ENCODE measurements at places on chromosomes 3 and 15. TPM values are rescaled to one million over a fixed set of nuclear protein-coding genes. Genes with fewer than 3 reads are reported as not detected.

DNA sequence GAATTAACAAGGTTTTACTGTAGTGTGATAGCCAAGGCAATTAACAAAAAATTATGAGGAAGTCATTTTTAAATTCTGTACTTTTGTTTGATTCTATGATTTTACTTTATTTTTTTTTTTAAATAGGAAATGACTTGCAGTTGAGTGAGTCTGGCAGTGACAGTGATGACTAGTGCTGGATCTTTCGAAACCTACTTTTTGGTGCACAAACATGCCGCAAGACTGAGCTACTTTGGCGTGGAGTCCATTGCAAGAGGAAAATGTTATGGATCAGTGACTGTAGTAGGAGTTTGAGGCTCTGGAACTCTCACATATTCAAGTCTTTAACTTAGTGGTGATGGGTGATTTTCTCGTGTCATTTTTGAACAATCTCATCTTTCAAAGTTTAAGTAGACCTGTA lies 11.6 kb downstream of the EAF1 start:
- DNase-seq: no peak

GRCh38 chr15:70186152-70186551 lies 88.4 kb upstream of the TLE3 start:
- DNase-seq: no peak

DNA sequence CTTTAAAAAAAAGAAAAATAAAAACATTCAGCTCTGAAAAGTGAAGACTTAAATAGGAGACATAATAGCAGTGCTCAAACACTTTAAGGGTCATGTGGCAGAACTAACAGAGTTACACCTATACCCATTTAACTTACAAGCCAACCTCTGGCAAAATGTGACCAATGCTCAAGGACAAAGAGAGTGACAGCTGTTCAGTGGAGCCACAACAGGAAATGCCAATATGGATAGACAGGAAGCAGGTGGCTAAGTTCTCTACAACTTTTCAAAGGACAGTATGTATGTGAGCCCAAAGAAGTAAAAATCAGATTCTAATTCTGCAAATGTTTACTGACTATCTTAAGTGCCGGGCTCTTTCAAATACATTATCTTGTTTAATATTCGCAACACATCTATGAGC lies 3.4 kb downstream of the TMCC1 start:
- DNase-seq: no peak

DNA sequence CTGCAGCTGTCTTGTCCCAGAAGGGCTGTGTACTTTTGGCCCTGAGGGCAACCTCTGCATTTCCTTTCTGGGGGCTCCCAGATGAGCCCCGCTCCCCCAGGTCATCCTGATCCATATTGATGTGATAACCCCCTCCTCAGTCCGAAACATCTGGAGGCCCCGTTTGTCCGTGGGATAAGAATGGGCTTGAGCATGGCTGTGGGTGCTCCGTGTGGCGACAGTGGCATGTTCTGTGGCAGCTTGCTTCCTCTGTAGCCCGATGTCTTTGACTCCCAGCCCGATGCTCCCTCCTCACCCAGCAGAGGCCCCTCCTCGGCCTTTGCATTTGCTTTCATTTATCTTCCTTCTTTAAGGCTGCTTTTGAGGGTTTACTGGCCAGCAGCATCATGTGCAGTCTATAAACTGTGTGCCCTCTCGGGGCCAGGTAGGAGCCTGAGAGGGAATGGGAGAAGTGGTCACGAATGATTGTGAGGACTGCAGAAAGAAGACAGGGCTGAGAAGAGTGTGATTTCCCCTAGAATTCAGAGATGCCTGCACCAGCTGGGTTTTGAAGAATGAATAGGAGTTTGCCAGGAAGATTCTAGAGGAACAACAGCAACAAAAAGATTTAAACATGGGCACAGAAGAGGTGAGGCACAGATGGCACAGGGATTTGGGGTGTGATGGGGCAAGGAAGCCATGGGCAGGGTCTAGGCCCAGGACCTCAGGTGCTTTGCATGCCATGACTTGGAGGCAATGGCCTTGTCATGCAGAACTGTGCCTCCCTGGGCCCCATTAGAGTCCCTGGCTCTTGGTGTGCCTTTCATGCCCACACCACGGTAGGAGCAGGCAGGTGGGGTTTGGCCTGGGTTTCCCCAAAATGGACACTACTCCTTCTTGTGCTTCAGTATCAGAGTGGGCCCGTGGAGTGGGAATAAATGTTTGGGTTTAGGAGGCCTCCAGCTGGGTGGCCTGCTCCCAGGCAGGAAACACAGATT lies 34.2 kb downstream of the APBA2 start:
- no peak for DNase-seq

- no peak for DNase-seq
Observed at GRCh38 chr3:160448845-160449635, 546 bp downstream of the TRIM59 start.

DNA sequence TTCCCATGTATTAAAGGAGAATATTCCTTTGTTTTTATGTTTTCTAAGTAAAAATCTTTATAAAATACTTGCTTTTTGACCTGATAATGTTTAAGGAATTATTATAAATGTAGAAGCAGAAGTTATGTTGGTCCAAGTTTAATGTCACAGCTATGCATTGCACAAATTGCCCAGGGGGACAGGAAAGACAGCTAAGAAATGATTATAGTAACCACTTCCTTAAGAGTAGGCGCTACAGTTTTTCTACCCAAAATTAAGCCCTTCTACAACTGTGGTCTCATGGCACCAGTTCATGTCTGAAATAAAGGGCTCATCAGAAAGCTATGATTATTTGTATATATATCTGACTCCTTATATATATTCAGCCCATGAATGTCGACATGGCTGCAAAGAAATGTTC lies 176.4 kb downstream of the GBE1 start:
- DNase-seq: no peak

DNA sequence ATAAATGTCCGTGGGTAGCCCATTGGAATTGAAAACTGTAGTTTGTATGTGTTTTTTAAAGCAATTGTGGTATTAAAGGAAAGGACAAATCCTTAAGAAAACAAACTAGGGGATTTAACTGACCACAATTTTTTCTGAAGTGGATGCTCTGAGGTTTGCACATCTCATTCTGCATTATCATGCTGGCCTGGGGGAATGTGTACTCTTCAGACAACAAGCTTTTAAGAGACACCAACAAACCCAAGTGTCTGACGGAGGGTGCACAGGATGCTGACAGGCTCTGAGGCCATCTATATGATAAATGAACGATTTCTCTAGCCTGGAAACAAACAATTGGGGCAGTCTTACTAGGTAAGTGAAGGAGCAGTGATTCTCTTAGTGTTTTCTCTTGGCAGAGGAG lies 9.1 kb downstream of the LINS1 start:
- no peak for DNase-seq

DNA sequence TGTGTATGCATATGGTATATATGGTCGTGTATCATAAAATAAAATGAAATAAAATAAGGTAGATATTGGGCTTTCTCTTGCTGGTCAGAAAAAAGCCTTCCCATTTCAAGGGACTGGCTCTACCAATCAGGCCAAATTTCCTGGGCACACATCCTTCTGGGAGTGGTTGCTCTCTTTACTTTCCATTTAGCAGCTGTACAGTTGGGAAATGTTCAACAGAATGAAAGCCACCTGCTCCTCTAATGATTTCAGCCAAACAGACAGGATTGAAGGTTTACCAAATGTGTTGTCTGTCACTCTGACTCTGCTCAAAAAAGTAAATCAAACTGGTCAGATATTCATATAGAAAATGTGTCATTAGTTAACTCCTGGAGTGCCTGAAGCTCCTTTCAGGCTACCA lies 380.4 kb downstream of the ROBO2 start:
- no peak for DNase-seq

DNA sequence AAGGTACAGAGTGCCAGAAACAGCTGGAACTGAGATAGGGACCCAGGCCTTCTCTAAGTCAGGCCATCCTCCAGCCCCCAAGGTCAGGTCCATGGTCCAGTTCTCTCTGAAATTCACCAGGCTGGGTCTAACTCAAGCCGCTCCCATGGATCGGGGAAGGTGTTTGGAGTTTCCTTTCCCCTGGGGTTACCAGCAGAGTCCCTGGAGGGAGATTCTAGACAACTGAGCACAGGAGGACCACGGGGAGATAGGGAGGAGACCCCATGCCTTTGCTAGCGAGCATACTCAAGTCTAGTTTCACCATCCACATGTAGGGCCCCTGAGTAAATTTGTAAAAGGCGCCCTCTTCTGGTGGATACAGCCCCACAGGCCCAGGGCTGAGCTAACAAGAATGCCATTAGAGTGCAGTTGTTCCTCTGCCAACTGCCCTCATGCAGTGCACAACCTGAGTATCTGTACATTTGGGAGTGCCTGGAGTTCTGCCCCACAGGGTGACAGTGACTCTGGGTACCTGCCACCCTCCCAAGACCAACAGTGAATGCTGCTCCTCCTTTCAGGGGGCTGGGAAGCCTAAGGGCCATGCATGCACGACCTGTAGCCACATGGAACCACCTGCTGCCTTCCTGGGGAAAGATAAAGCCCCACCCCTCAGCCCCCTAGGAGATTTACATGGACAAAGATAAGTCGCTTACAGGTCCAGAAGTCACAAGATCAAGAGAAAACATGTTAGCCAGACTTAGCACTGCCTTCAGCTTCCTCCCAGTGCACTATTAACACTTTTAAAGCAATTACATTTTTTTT lies 89.0 kb downstream of the IQSEC1 start:
- peak; percentile 78 for DNase-seq

- DNase-seq: no peak
Observed at GRCh38 chr3:149527531-149528339, 53.2 kb downstream of the TM4SF4 start.

GRCh38 chr3:82229397-82229796 lies 468.0 kb upstream of the GBE1 start:
- no peak for DNase-seq

DNA sequence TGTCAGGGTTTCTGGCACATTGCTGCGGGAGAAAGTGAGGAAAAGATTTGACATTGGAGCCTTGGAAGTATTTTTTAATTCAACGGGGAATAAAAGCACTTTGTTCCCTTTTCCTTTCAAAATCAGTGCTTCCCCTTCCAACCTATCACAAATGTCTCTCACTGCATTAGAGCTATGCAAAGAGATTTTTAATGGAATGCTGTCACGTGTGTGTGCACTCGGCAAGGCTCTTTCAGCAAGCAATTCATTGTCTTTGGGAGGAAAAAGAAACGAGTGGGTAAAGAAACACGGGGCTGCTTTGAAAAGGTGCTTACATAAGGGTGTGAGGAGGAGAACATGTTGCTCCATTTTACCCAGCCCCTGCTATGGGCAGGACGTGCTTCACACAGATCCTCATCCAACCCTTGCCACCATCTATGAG lies 490.4 kb upstream of the PROK2 start:
- DNase-seq: no peak

GRCh38 chr3:109275702-109276293 lies 40.5 kb downstream of the DPPA2 start:
- DNase-seq: peak; percentile 65

- no peak for DNase-seq
Observed at GRCh38 chr3:152538518-152538917, 269.8 kb downstream of the MBNL1 start.

GRCh38 chr3:36777424-36778218 lies 13.3 kb upstream of the DCLK3 start:
- DNase-seq: no peak

DNA sequence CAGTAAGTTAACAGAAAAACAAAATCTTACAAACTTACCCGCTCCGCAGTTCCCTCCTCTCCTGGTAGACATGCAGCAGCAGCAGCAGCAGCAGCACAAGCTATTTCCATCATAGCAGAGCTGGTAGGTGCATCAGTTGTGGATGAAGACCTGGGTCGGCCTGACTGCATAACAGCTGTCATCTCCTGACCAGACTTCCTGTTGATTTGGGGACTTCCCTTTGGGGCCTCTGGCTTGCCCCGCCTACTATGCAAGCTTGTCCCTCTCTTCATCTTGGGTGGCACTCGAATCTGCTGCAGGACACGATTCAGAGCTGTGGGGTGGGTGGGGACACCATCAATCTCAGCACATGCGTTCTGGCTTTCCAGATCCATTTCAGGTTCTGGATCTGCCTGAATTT lies 65.7 kb downstream of the TMCC1 start:
- no peak for DNase-seq

GRCh38 chr3:143617050-143617449 lies 231.2 kb downstream of the SLC9A9 start:
- no peak for DNase-seq

GRCh38 chr15:31325595-31326155 lies 960 bp upstream of the KLF13 start:
- no peak for DNase-seq

Gene SPINT1
- total RNA-seq: 290 TPM

Gene MB21D2
- 10.6 TPM for total RNA-seq

Gene GOLGA6L22
- not detected for total RNA-seq

Gene CSPG4
- total RNA-seq: 0.20 TPM

Gene CPN2
- total RNA-seq: not detected

Gene SYNPR
- not detected for total RNA-seq

Gene GADL1
- 4.7 TPM for total RNA-seq

Gene GOLGA8S
- total RNA-seq: not detected

Gene TIGIT
- not detected for total RNA-seq

Gene CCDC14
- total RNA-seq: 43.5 TPM

Gene PEAK1
- total RNA-seq: 21.8 TPM

Gene MKRN2OS
- total RNA-seq: 1.7 TPM

Data from Caco-2 (cell line).